ENCODE measurements at places on chromosomes 16 and 17. TPM values are rescaled to one million over a fixed set of nuclear protein-coding genes. Genes with fewer than 3 reads are reported as not detected.

Gene ALOX15
- 0.49 TPM for polyA plus RNA-seq

Gene SALL1
- 0.27 TPM for polyA plus RNA-seq

Gene ANKS4B
- 15.9 TPM for polyA plus RNA-seq

DNA sequence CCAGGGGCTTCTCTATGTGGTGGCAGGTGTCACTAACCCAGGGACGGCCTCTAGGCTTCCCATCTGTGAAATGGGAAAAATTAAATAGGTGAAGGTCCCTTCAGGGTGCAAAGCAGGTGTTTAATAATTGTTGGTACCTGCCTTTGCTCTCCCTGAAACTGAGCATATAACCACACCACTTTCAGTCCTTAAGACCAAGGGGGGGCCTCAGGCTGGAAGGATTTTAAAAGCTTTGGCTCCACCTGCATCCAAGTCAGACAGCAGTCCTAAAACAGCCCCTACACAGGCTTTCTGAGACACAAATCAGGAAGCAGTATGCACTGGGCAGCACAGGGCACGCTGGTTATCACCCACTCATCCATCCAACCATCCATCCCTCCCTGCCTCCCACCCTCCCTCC, 55.0 kb downstream of the TK2 start:
- no peak overlapping the region for H3K4me3 ChIP-seq
- no peak overlapping the region for H3K27ac ChIP-seq
- H3K36me3 ChIP-seq: no peaks in the 10 kb centered on the region
- DNase-seq: no peak
- H3K4me1 ChIP-seq: no peaks in the 10 kb centered on the region

DNA sequence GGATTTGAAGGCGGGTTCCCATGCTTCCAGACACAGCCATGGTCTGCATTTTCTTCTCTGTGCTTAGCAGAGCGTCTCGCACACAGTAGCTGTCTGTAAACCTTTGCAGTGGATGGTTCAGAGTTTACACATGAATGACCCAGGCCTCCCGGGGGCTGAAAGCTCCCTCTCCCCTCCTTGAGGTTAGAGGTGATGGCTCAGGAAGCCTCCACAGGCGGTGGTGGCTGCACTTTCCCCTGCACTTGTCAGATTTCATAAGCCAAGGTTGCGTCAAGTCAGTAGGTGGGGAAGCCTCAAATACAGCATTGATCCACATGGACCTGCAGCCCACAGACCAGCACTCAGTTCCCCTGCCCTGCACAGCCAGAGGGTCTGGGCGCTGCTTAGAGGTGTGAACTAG, 211.9 kb downstream of the KATNIP start:
- H3K4me3 ChIP-seq: no peak overlapping the region
- H3K36me3 ChIP-seq: peaks cover 43% of the 10 kb centered on the region
- no peaks in the 10 kb centered on the region for H3K4me1 ChIP-seq
- no peak overlapping the region for H3K27ac ChIP-seq

DNA sequence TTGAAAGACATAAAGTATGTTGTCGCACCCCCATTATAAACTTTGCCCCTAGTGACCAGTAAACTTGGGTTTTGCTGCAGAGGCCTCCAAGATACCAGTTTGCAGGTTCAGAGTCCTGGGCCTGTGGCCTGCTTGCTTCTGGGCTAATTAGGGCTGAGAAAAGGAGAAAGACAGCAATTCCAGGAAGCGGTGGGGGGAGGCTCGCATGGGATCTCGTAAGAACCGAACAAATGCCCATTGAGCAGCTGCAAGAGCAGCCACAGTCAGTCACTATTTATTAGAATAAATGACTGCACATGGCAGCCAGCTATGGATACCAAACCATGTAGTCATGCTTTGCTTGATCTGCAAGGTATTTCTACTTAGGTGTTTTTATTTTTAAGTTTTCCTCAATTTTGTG, 4.9 kb downstream of the SHISA9 start:
- no peaks in the 10 kb centered on the region for H3K36me3 ChIP-seq
- no peaks in the 10 kb centered on the region for H3K4me1 ChIP-seq
- H3K27ac ChIP-seq: no peak overlapping the region
- H3K4me3 ChIP-seq: no peak overlapping the region
- DNase-seq: no peak

GRCh38 chr16:48562475-48562874, 47.5 kb downstream of the N4BP1 start:
- DNase-seq: no peak
- no peaks in the 10 kb centered on the region for H3K4me1 ChIP-seq
- no peak overlapping the region for H3K4me3 ChIP-seq
- H3K36me3 ChIP-seq: peaks cover 2% of the 10 kb centered on the region

DNA sequence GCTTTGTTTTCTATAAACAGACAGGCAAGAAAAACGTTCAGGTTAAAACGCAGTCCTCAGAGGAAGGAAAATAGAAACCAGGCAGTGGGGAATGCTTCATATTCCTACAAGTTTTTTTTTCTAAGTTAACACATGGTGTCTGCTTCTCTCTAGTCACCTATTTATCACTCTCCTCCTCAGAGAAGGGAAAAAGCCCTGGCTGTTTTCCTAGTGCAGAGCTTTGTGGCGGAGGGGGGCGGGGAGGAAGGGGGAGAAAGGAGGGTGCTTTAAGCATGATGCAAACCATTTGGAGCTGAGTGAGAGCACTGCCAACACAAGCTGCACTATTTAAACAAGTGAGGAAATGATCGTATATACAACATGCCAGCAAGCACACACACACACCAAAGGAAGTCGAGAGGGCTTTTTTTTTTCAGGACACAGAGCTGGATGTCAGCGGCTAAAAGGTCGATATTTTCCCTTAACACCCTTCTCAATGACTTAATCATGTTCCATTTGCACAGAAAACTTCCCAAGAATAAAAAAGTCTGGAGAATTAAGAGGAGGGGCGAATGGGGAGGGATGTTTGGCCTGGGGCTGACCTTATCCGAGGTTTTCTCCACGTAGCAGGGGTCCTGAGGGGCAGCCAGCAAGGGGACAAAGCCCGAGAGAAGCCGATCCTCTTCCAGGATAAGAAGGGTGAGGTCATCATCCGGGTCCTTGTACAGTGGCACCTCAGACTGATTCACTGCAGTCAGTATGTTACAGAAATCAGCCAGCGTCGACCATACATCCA, 117.4 kb downstream of the HIC1 start:
- peaks cover 5% of the 10 kb centered on the region for H3K36me3 ChIP-seq

DNA sequence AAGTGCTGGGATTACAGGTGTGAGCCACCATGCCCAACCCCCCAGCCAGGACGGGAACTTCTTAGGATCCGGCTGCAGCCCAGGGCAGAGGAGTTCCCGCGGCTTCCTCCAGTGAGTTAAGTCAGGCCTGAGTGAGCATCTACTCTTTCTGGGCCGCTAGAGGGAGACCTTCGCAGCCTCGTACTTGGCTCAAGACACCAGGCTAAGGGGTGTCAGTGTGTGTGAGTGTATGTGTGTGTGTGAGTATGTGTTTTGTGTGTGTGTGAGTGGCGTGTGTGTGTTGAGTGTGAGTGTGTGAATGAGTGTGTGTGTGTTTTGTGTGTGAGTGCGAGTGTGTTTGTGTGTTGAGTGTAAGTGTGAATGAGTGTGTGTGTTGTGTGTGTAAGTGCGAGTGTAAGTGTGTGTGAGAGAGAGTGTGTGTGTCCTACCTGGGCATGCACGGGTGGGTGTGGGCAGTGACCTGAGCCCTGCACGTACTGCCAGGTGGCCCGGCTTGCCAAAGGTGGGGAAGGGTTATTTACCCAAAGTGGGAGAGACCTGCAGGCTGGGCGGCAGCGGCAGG, 58.5 kb downstream of the TMEM235 start:
- DNase-seq: peak; percentile 91
- no peak overlapping the region for H3K27ac ChIP-seq
- H3K36me3 ChIP-seq: no peaks in the 10 kb centered on the region
- H3K27me3 ChIP-seq: no peaks in the 10 kb centered on the region
- no peaks in the 10 kb centered on the region for H3K4me1 ChIP-seq
- no peak overlapping the region for H3K4me3 ChIP-seq

- H3K36me3 ChIP-seq: peaks cover 2% of the 10 kb centered on the region
- H3K4me3 ChIP-seq: no peak overlapping the region
- H3K27me3 ChIP-seq: no peaks in the 10 kb centered on the region
- DNase-seq: peak; percentile 57
- no peak overlapping the region for H3K27ac ChIP-seq
These were observed 5.7 kb downstream of the GRN start for GRCh38 chr17:44350733-44351226.

- DNase-seq: no peak
- no peak overlapping the region for H3K27ac ChIP-seq
These were observed 30.6 kb downstream of the IL21R start for GRCh38 chr16:27432558-27432957.

- no peaks in the 10 kb centered on the region for H3K27me3 ChIP-seq
- peak; percentile 76 for DNase-seq
These were observed 10.6 kb downstream of the CALCOCO2 start for GRCh38 chr17:48841395-48841831.

GRCh38 chr16:12231666-12232065, 255.1 kb downstream of the SNX29 start:
- H3K36me3 ChIP-seq: peaks cover 2% of the 10 kb centered on the region
- no peaks in the 10 kb centered on the region for H3K27me3 ChIP-seq
- H3K4me1 ChIP-seq: peaks cover 25% of the 10 kb centered on the region
- H3K27ac ChIP-seq: no peak overlapping the region
- H3K4me3 ChIP-seq: no peak overlapping the region
- no peak for DNase-seq

- H3K4me1 ChIP-seq: no peaks in the 10 kb centered on the region
- no peak overlapping the region for H3K4me3 ChIP-seq
- H3K27ac ChIP-seq: no peak overlapping the region
- peaks cover 73% of the 10 kb centered on the region for H3K36me3 ChIP-seq
- no peaks in the 10 kb centered on the region for H3K27me3 ChIP-seq
- DNase-seq: peak; percentile 48
These were observed 41.0 kb downstream of the STAT5A start for GRCh38 chr17:42329025-42329976.

- no peak for DNase-seq
- peaks cover 24% of the 10 kb centered on the region for H3K27me3 ChIP-seq
- no peaks in the 10 kb centered on the region for H3K36me3 ChIP-seq
- no peaks in the 10 kb centered on the region for H3K4me1 ChIP-seq
These were observed 45.9 kb downstream of the MAPT start for GRCh38 chr17:45940293-45940692.
